ENCODE measurements at places on chromosomes 5 and 9.

DNA sequence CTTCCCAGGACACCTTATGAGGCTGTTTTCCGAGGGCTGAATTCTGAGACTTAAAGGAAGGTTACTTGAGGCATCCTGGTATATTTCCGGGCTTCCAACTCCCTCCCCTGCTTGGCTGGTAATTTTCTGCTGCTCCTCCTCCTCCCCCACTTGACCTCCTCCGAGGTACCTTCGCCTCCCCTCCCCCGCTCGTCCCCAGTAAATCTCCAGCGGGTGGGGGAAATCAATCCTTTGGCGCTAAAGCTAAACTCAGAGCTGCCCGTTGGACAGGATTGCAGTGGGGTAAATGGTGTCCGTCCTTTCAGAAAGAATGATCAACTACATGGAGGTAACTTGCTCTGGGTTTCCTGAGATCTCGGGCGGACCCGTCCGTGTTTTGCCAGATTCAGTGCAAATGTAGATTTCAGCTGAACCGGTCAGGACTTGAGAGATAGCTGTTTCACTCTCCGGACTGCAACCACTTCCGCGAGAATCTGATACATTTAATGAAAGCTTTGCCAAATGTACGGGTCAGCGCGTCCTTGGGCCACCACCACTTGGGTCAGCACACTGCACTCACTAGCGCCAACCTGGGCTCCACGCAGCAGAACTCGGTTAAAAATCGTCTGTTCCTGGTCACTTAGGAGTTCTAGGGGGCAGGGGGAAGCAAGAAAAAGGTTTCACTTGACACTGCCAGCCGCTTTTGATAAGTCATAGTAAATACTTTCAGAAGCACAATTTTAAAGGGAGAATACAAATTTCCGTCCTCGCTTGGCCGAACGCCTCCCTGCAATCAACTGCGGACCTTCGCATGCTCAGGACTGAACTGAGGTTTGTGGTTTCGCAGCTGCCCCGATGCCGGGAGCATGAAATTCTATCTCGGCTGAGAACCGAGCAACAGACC lies 4.6 kb upstream of the ISL1 start:
- no peak for DNase-seq

- no peak for DNase-seq
These were observed 710 bp upstream of the PIP5KL1 start for GRCh38 chr9:127931092-127931881.

DNA sequence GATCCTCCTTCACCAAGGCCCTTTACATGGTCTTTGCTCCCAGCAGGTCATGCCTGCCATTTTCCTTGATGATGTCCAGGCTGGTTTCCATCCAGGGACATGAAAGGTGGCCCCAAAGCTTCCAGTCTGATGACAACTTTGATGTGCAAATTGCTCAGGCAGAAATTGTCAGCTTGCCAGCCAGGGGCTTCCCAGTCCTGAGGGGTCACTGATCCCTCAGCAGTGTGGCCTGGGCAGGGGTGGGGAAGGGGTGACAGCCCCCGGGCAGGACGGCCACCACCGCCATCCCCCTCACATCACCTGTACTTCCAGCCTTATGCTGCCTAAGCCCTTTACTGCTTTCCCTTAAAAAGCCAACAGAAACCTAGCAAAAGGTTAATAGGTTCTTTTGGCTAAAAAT lies 96.3 kb downstream of the ANKRD33B start:
- no peak for DNase-seq

DNA sequence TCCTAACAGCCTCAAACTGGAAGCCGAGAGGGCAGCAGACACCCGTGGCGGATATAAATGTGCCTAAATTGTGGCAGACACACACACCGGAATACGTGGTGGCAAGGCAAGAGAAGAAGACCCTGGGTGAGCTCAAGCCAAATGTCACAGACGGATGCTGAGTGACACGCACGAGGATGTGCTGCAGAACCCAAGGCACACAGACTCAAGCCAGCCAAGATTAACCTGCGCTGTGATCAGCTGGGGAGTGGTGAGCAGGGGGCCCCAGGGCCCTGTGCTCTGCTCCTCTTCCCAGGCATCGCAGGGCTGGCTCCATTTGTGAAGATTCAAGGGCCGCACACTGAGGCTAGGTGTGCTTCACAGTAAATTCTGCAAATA lies 16.4 kb downstream of the SEMA4D start:
- peak; percentile 44 for DNase-seq

DNA sequence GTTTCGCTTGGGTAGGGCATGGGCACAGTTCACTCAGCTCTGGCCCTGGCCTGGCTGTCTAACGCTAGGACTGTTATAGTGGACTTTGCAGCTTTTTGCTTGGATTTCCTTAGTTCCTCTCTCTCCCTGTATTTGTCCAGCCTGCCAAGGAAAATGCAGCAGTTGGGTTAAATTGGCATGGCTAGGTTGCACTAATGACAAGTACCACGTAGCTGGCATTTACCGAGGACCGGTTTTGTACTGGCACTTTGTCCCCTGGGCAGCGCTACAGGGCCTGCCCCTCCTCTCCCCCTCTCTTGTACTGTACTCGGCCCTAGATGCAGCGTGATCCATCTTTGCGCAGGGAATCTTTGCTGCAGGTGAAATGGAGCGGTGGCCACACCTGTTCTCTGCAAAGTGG lies 2.4 kb downstream of the WDR5 start:
- no peak for DNase-seq

DNA sequence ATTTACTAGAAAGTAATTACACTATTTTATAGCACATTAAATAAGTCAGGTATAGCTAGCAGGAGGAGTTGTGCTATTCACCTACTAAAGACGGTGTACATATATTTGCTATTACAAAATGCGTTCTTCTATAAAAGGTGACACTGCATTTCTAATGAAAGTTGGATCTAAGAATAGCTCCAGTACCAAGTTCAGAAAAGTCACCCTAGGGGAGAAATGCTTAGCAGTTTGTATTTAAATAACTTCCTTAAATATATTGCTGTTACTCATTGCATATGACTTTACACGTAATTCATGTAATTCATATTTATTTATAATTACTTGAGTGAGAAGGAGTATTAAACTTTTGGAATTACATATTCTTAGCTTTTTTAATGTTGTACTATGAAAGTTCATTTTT lies 7.0 kb upstream of the SUB1 start:
- DNase-seq, result no peak

- DNase-seq, result no peak
These were observed 170.4 kb downstream of the SYK start for GRCh38 chr9:90972057-90972456.

DNA sequence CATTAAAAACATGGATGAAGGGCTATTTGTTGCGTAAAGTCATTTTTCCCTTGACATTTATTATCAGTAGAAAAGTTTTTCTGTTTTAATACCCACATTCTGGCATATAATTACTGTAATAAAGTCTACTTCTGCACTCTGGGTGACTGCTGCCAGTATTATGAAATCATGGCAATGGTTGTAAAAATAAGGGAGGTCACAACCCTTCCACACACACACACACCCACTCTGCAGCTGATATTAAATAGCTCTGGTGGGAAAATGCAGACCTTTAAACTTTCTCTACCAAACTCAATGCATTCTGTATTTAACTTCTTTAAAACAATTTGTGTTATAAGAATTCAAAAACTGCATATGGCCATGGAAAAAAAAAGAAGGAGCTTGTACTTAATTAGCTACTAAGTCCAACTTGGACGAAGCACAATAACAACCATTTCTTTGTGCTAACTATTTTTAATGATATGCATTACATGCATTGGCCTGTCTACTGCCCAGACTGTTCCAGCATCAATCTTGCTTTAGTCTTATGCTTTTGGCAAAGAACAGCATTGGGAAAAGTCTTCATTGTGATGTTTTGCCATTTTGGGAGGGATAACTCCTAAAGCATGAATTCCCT lies 137.6 kb upstream of the MAP3K1 start:
- DNase-seq, result no peak

- no peak for DNase-seq
These were observed 143.4 kb downstream of the MYO10 start for GRCh38 chr5:16792598-16793275.

DNA sequence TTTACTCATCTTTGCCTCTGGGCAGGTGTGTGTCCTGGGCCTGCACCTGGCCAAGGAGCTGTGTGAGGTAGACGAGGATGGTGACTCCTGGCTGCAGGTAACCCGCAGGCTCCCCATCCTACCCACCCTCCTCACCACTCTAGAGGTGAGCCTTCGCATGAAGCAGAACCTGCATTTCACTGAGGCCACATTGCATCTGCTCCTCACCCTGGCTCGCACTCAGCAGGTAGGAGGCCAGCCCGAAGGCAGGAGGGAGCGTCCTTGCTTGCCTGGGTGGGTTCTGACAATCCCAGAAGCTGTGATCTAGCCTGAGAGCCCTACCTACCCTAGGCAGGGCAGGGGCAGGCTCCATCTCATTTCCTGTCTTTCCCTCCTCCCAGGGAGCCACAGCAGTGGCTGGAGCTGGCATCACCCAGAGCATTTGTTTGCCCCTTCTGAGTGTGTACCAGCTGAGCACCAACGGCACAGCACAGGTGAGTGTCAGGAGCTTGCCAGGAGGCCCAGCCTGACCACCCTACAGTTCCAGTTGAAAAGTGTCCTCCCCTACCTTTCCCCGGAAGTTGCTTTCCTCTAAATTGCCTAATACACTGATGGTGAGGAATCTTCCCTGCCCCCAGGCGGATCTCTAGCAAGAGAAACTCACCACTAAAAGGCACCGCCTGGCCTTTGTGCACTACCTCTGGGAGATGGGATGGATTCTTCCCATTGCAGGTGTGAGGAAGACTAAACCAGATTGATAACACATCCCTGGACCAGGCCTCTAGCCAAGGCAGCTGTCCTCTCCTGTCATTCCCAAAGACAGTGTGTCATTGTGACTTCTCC lies 26.4 kb downstream of the SH3GLB2 start:
- DNase-seq, result no peak
